ENCODE measurements at places on chromosomes 13 and 19.

GRCh38 chr13:59643906-59644626 is 519.7 kb downstream of the DIAPH3 start:
- no peak for DNase-seq

DNA sequence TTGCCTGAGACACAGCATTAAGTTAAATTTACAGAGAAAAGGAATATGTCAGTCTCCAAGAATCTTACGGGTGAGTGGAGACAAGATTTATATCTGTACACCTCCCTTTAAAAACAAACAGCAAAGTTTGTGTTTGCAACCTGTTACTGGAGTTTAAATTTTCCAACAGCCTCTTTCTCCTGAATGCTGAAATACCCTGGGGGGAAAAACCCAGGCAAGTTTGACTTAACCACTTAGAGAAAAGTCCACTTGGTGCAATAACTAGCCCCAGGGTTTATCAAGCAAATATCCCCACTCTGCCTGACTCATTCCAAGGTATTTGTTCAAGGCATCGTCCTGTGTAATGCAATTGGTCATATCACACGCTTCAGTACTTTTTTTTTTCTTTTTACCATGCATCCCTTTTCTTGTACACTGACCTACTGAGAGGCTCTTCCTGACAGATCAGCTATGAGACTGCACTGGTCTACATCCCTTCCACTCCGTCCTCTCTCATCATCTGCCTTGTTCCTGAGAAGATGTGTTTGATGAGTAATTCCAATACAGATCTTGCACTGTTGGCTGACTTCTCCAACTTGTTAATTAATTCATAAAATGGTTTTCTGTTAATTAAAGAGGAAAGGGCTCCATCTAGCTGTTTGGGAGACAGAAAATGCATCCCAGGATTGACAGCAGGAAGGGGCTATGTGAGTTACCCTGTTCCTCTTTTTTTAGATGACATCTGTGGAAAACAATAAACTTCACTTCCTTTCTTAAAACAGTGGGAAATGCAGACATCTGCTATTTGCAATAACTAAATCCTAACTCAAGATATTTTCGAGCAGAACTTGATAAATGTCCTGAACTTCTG is 212.5 kb upstream of the IRS2 start:
- no peak for DNase-seq

DNA sequence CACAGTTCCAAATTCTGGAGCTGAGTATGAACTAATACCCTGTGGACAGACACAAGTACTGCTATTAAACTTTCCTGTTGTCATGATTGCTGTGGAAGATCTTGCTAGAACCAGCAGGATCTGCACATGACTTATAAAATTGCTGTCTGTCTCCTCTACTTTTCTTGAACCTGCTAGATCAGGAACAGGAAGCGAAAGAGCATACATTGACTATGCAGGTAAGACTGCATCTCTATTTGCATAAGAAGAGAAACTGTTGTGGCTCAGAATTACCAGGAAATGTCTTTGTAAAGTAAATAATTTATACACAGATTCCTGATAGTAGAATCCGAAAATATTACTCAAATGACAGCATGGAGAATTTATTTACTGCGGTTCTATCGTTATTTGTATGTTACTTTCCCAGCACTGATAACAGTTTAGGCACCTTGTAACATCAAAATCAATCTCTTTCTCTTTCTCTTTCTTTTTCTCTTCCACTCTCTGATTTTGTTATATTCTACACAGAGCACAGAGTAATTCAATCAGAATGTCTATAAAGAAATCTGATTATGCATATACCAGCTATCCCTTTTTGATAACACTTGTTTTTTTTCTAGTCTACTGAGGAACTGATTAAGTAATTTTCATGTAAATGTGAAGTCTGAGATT is 226.5 kb downstream of the MYO16 start:
- DNase-seq, result no peak

GRCh38 chr13:32455594-32455903 is 27.6 kb upstream of the N4BP2L1 start:
- no peak for DNase-seq

DNA sequence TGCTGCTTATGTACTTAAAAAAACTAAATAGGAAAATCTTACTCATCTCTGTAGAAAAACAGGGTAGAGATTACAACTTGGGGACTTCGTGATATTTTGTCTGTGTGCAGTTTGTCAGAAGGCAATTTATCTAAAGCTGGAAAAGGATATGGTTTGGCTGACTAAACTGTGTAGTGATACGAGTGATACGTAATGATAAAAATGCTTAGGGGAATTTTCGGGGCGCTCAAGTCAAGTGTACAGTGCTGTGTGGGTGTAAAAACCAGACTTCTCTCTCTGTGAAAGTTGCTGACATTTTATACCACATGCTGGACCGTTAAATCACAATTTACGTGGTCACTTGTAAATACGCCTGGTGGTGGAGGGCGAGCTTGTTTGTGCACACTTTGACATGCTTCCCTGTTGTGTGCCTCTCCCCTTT is 221.7 kb downstream of the KCNRG start:
- DNase-seq, result peak; percentile 37

- DNase-seq, result no peak
Observed at GRCh38 chr19:39415111-39416046, 2.9 kb downstream of the PLEKHG2 start.

- DNase-seq, result no peak
Observed at GRCh38 chr19:19274716-19275565, 1.8 kb upstream of the TM6SF2 start.

DNA sequence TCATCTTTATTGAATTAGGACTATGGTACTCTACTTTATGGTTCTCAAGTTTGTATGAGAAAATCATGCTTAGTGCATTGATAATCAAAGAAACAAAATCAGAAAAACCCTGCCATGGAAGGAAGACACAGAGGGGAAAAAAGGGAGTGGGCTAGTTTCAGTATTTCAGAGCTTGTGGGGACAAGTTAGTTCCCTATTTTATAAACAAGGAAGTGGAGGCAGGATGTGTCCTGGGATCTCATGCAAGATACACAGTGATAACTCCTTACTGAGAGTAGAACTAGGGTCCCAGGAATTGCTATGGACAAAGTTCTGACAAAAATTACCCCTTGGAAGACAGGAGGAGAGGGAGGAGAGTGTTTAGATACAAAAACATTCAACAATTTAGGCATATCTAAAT is 1277.3 kb downstream of the UQCRFS1 start:
- DNase-seq, result no peak

GRCh38 chr13:94113245-94113644 is 366.2 kb downstream of the DCT start:
- no peak for DNase-seq

DNA sequence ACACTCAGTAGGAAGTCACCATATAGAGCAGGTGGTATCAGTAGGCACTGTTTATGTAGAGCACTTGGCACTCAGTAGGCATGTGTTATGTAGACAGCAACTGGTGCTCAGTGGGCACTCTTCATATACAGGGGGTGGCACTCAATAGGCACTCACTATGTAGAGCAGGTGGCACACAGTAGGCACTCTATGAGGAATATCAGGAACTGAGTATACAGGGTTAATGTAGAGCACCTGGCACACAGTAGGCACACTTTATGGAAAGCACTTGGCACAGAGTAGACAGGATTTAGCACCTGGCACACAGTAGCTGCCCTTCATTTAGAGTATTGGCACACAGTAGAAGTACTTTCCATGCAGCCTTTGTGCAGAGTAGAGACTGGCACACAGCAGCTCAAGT is 1.1 kb upstream of the CYP4F3 start:
- no peak for DNase-seq

- no peak for DNase-seq
Observed at GRCh38 chr19:3589439-3589838, 4.2 kb downstream of the GIPC3 start.

DNA sequence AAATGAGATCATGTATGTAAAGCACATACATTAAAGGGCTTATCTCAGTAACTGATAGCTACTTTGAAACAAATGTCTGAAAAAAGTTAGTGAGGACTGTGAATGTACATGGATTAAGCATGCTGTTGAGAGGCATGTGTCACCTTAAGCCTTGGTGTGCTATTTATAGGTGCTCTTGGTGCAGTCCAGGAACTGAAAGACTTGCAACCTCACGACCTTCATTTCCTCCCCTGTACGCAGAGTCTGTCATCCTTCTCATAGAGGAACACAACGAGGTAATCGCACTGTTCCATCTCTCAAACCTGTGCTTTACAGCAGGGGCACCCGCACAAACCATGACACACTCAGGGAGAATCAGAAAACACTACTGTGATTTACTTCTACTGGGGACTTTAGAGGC is 65.6 kb downstream of the UFM1 start:
- no peak for DNase-seq

GRCh38 chr19:15631817-15632216 is 8.9 kb upstream of the CYP4F3 start:
- no peak for DNase-seq

GRCh38 chr13:39840201-39840600 is 184.7 kb downstream of the COG6 start:
- no peak for DNase-seq

DNA sequence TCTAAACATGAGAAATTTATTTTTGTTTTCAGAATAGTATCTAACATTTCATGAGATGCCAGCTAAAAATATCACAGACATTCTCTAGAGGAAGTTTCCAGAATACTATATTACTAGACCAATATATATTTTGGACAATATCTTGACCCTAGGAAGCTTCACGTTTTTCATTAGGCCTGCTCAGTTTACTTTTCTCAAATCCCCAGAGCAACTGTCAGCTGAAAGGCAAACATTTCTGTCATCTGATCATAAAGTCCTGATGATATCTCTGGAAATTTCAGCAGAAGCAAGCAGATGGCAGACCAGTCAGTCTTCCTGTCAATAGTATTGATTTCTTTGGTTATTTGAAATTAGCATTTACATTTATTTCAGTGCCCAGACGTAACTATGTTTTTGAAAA is 4.0 kb downstream of the POSTN start:
- no peak for DNase-seq

Data from activated naive CD4-positive, alpha-beta T cell treated with anti-CD3 and anti-CD28 coated beads, Interleukin-2, amount 50 U/mL, for 16 hours (primary cell).